Activated T-cell treated with anti-CD3 and anti-CD28 coated beads, Interleukin-2, amount 50 U/mL, for 24 hours (primary cell): ENCODE measurements at places on chromosomes 6 and 20.

- DNase-seq: no peak
These were observed 69.1 kb downstream of the FIG4 start for GRCh38 chr6:109760208-109760607.

GRCh38 chr6:14365393-14365792 is 247.8 kb downstream of the CD83 start:
- DNase-seq: no peak

- DNase-seq: no peak
These were observed 14.3 kb upstream of the CDH22 start for GRCh38 chr20:46322641-46323040.

DNA sequence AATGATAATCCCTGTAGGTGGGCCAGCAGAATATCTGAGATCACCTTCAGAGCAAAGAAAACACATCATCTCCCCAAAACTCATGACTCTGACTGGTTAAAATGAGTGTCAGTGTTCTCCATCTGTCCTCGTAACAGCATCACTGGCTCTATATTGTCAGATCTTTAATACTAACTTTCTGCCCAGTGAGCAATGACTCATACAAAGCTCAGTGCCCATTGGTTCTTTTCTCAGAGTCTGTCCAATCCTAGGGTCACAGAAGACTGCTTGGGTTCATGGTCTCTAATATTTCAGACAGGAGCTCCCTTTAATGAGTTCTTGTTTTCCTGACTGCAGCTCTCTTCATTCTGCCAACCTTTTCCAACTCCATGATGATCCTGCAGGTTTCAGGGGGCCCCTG is 36.4 kb downstream of the HLA-DPB1 start:
- no peak for DNase-seq

GRCh38 chr20:36541227-36541767 is at the start of gene MYL9:
Gene MYL9 (plus strand): TSS chr20:36541519. CDS start chr20:36544885, 3,366 bp downstream.
- DNase-seq: no peak

DNA sequence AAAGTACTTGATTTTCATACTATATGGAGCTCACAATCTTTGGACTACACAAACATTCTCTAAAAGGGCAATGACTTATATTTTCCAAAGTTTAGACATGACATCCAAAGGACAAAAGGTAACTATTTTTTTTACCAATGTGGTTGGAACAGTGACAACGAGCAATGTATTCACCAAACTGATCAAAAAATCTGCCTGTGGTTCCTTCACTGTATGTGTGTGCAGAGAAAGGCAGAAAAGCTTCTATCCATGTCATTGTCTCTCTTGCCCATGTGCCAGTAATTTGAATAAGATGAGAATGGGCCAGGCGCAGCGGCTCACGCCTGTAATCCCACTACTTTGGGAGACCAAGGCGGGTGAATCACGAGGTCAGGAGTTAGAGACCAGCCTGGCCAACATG is 25.5 kb downstream of the MCUR1 start:
- no peak for DNase-seq

DNA sequence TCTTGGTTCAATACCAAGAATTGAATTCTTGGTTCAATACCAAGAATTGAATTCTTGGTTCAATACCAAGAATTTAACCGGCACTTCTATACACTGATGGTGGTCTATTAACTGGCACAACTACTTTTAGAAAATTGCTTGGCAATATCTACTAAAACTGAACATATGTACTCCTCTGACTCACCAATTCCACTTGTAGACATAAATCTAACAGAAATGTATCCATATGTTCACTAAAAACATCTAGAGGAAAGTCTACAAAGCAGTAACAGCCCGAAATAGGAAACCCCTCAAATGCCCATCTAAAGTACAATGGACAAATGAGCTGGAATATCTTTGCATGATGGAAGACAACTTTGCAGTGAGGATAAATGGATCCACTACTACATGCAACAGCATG is 71.9 kb downstream of the KIF16B start:
- DNase-seq: no peak

- DNase-seq: no peak
These were observed 42.3 kb upstream of the NR2E1 start for GRCh38 chr6:108123481-108123929.

DNA sequence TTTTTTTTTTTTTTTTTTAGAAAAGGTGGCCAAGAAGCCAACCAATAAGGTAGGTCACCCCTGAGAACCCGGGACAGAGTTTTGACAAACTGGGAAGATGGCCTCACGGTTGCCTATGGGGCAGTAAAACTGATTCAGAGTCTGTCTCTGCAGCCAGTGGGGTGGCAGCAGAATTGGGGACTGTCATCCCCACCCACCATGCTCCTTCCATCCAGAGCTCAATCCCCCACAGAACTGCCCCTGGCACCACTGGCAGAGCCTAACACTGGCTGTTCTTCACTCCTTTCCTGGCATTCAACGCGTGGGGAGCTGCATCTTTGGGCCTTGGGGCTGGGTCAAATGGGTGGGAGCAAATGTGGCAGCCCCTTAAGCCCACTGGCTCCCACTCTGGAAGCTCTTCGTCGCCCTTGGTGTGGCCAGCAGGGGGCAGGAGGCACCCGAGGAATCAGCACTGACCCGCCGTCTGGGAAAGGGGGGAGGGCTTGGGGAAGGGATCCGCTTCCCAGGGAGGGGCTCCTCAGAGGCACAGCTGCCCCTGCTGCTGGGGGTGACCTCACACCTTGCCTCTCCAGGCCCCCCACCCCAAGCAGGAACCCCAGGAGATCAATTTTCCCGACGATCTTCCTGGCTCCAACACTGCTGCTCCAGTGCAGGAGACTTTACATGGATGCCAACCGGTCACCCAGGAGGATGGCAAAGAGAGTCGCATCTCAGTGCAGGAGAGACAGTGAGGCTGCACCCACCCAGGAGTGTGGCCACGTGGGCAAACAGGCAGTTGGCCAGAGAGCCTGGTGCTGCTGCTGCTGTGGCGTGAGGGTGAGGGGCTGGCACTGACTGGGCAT is 10.4 kb downstream of the CD40 start:
- no peak for DNase-seq

DNA sequence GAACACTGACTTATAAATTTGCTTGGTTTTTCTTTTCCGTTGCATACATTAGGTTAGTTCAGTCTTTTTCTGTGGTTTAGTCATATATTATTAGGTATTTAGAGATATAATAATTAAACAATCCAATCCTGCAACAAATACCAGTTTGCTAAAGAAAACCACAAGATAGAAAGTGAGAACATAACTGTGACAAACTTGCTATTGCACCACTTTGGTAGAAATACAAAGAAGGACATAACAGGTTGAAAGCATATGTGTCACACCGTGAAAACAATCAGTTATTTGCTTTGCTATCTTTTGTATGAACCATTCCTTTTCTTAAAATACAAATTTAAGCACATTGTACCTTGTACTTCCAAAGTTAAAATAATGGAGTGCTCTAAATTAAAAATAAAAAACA is 42.0 kb upstream of the KCNQ5 start:
- no peak for DNase-seq

- DNase-seq: no peak
These were observed 38.0 kb downstream of the PHIP start for GRCh38 chr6:79040083-79040482.

DNA sequence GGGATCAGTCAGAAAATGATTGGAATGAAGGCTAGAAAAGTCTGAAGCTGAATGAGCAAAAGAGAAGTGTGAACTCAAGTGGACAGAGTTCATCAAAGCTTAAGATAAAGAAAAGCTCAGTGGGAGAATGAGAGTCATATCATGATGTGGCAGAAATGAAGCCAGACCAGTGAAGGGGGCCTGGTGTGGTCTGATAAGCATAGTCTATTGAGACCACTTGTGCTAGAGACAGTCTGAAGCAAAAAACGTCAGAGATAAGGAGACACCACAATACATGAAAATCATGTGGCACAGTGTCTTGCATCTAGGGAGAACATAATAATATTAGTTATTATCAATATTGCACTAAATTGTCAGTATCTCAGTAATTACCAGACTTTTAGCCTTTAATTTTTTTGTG is 601.5 kb downstream of the UTRN start:
- no peak for DNase-seq

DNA sequence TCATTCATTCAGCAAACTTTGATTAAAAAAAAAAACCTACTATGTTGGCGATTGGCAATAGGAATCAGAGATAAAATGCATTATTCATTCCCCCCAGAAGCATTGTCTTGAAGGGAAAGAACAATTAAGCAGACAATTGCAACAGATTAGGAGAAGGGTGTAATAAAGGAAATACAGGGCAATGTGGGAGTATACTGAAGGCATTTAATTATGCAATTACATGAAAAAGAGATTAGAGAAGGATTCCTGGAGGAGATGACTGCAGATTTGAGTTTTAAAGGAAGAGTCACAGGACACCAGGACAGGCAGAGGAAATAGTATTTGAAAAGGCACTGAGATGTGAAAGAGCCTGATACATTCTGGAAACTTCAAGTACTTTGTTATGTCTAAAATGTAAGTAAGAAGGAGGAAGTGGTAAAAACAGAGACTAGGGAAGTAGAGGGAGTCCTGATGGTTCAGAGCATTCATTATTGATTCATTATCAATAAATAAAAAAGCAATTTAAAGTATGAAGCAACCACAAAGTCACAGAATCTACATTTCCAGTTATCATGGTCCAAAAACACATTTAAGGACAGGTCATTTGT is 43.7 kb downstream of the THEMIS start:
- DNase-seq: no peak

GRCh38 chr6:83068616-83069015 is 1.1 kb downstream of the DOP1A start:
- no peak for DNase-seq

- no peak for DNase-seq
These were observed 23.8 kb downstream of the ANKS1A start for GRCh38 chr6:34912715-34913464.

GRCh38 chr6:138115877-138116660 is 8.8 kb upstream of the PERP start:
- peak; percentile 46 for DNase-seq

DNA sequence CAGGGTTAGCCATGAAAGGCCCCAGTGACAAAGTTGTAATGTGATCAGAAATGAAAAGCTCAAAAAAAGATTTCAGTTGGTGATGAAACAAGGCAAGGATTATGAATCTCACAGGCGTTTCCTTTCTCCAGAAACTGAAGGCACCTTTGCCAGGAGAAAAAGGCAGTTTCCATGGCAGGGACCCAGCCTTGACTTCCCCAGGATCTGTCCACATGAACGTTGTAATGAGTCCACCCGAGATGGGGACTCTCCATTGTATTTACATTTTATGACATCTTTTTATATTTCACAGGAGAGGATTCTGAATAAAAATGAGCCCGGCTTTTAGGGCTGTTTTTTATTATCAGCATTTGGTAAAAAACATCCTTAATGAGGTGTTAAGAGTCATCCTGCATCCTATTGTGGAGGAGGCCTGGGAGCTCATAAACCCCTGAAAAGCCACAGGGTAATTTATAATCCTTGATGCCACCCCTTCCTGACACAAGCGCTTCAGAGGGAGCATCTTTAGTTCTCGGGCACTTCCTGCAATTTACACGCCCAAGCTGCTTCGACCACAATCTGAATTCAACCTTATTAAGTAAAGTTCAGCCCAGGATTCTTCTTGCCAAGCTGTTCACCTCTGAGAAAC is 74.1 kb upstream of the SALL4 start:
- no peak for DNase-seq

- DNase-seq: no peak
These were observed 28.8 kb upstream of the APMAP start for GRCh38 chr20:25021336-25021735.

- no peak for DNase-seq
These were observed 15.8 kb downstream of the MAN1A1 start for GRCh38 chr6:119333707-119334295.

DNA sequence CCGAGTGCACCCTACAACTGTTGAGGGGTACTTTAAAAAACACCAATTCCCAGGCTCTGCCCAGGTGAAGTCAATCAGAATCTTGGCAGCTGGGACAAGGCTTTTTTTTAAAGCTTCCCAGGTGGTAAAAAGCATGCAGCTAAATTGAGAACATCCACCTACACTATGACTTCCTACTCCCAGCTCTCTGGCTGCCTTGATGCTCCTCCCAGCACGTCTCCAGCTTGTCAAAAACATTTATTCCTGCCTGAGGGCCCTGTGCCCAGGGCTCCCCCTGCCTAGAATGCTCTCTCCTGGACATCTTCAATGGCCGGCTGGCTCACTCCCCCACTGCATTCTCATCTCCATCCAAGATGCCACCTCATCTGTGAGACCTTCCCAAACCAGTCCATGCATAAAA is 9.9 kb downstream of the ZBTB24 start:
- no peak for DNase-seq

DNA sequence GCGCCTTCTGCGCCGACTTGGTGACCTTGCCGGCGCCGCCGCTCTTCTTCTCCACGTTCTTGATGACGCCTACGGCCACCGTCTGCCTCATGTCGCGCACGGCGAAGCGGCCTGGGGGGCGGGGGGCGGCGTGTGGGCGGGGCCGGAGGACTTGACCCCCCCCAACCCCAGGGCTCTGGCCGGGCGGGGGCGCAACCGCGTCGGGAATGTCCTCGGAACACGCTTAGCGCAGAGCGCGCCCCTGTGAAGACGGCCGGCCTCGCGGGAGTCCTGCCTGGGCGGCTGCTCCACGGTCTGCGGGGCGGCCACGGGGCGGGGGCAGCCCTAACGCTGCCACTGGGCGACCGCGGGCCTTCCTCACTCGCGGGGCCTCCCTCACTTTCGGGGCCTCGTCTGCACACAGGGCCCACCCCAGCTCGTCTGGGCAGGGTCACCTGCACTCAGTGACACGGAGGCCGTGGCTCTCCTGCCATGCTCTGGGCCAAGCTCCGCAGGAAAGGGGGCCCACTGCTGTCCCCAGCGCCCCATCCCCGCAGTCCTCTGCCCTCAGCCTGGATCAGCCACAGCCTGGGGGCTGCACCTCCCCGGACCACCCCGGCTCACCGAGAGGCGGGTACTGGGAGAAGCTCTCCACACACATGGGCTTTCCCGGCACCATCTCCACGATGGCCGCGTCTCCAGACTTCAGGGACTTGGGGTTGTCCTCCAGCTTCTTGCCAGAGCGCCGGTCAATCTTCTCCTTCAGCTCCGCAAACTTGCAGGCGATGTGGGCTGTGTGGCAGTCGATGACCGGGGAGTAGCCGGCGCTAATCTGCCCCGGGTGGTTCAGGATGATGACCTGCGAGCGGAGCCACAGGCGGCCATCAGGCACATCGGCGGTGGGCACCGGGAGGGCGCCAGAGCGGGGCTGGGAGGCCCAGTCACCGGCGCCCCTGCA is 10.3 kb downstream of the EEF1A2 start:
- DNase-seq: no peak
